ENCODE measurements at places on chromosomes 12 and 14. TPM values are rescaled to one million over a fixed set of nuclear protein-coding genes. Genes with fewer than 3 reads are reported as not detected.

DNA sequence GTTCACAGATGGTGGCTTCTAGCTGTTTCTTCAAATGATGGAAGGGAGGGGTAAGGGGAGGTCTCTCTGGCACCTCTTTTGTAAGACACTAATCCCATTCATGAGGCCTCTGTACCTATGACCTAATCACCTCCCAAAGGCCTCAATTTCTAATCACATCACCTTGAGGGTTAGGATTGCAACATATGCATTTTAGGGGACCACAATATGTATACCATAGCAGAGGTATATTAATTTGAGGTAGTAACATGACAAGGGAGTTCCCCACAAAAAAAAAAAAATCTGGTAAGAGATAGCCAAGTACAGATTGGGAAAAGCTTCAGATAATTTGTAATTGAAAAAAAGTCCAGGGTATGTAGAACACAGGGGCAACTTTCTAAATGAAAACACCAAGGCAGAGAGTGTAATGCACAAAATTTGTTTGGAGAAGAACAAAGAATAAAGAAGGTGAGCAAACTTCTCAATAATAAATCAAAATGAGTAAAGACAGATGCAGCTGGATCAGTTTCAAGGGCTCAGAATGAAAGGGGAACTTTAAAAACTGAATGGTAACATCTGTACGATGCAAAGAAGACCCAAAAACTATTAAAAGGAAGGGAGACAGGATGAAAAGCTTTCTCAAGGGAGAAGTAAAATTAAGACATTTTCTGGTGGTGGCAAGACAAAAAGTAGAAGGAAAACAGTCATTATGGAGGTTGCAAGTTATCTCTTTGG, 125.5 kb upstream of the DCN start:
- no peaks in the 10 kb centered on the region for H3K27me3 ChIP-seq
- peaks cover 3% of the 10 kb centered on the region for H3K36me3 ChIP-seq
- H3K4me1 ChIP-seq: peaks cover 32% of the 10 kb centered on the region
- DNase-seq: no peak
- H3K4me3 ChIP-seq: no peak overlapping the region
- peak overlapping the region; percentile 74 for H3K27ac ChIP-seq

GRCh38 chr12:18644564-18644963, 93.2 kb downstream of the PLCZ1 start:
- H3K27ac ChIP-seq: no peak overlapping the region
- DNase-seq: no peak
- H3K4me1 ChIP-seq: peaks cover 23% of the 10 kb centered on the region
- no peak overlapping the region for H3K4me3 ChIP-seq
- no peaks in the 10 kb centered on the region for H3K27me3 ChIP-seq

DNA sequence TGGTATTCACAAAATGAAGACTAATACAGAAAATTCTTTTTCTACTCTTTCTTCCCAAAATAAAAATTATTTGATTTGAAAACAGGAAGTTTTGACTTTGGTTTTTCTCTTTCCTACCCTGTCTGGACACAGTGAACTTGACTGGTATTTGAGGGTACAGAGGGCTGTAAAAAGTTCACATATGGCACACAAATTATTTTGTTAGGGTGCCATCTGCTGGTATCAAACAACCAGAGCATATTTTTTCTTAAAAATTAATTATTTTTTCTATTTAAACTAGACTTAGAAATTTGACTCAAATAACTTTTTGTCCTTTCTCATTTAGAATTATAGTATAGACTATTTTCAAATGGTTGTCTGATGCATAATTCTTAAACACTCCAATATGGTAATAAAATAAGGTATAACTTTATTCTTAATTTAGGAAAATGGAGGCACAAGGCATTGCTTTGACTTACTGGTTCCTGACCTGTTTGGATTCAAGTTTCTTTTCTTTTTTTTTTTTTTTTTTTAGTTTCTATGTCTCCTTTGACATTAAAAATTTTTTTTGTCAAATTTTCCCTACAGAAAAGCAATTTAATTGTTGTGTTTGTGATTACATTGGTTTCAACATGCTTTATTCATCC, 390.6 kb downstream of the PRKD1 start:
- no peak overlapping the region for H3K4me3 ChIP-seq
- no peaks in the 10 kb centered on the region for H3K36me3 ChIP-seq
- H3K27me3 ChIP-seq: peaks cover 33% of the 10 kb centered on the region

Gene VWF
- total RNA-seq: 0.24 TPM

DNA sequence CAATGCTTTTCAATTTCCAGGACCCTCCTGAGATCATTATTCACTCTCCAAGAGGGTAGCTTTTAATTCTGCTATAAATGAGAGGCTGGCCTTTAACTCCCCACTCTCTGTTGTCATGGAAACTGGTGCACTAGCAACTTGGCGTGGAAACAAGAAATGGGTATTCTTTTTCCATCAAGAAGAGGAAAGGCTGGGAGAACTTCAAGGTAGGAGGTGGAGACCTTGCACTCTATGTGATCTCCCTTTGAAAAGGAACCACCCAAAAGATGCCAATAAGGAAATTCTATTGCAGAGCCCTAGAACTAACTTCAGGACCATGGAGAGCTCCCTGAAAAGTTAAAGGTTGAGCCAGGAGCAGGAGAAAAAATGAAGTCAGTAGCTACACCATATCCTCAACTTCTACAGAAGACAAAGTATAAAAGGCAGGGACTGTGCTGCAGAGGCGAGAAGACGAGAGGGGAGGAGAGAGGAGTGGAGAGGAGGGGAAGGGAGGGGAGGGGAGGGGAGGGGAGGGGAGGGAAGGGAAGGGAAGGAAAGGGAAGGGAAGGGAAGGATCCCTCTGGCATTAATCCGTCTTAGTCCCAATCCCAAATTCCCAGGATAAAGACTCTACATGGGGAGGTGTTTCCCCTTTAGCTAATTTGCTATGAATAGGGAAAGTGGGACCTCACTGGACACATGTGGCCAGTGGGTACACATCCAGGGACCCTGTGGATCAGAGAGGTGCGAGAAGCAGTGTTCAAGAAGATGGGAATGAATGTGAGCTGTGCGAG, 46.7 kb upstream of the FICD start:
- H3K27me3 ChIP-seq: peaks cover 27% of the 10 kb centered on the region
- no peaks in the 10 kb centered on the region for H3K36me3 ChIP-seq
- no peaks in the 10 kb centered on the region for H3K4me1 ChIP-seq
- H3K27ac ChIP-seq: no peak overlapping the region
- no peak overlapping the region for H3K4me3 ChIP-seq

Gene TMEM52B
- total RNA-seq: 0.97 TPM

GRCh38 chr12:131102493-131102931, 148.8 kb downstream of the ADGRD1 start:
- no peaks in the 10 kb centered on the region for H3K36me3 ChIP-seq
- H3K4me3 ChIP-seq: no peak overlapping the region
- DNase-seq: peak; percentile 14
- H3K27ac ChIP-seq: no peak overlapping the region
- H3K27me3 ChIP-seq: peaks cover 16% of the 10 kb centered on the region

- H3K4me1 ChIP-seq: peaks cover 30% of the 10 kb centered on the region
- peak overlapping the region; percentile 95 for H3K27ac ChIP-seq
- H3K4me3 ChIP-seq: peak overlapping the region; percentile 80
- no peaks in the 10 kb centered on the region for H3K27me3 ChIP-seq
These were observed 1.3 kb upstream of the CD63 start for GRCh38 chr12:55729819-55730818.

Gene C12orf60
- total RNA-seq: 1.3 TPM

- DNase-seq: no peak
- peaks cover 57% of the 10 kb centered on the region for H3K4me1 ChIP-seq
- H3K27me3 ChIP-seq: no peaks in the 10 kb centered on the region
- H3K4me3 ChIP-seq: no peak overlapping the region
- peaks cover 9% of the 10 kb centered on the region for H3K36me3 ChIP-seq
- peak overlapping the region; percentile 67 for H3K27ac ChIP-seq
These were observed 17.5 kb downstream of the ZNF664 start for GRCh38 chr12:123990511-123990910.

- H3K27me3 ChIP-seq: peaks cover 55% of the 10 kb centered on the region
- peaks cover 9% of the 10 kb centered on the region for H3K4me1 ChIP-seq
- H3K4me3 ChIP-seq: no peak overlapping the region
- no peak for DNase-seq
- no peak overlapping the region for H3K27ac ChIP-seq
- peaks cover 16% of the 10 kb centered on the region for H3K36me3 ChIP-seq
These were observed 180.5 kb downstream of the PHETA1 start for GRCh38 chr12:111188436-111188835.

- H3K4me3 ChIP-seq: no peak overlapping the region
- H3K4me1 ChIP-seq: no peaks in the 10 kb centered on the region
- no peak for DNase-seq
- H3K27ac ChIP-seq: no peak overlapping the region
- H3K27me3 ChIP-seq: no peaks in the 10 kb centered on the region
- no peaks in the 10 kb centered on the region for H3K36me3 ChIP-seq
These were observed 1346.4 kb downstream of the TMEM121 start for GRCh38 chr14:106872611-106873446.

Gene PTHLH
- total RNA-seq: 6.5 TPM

- no peak for DNase-seq
- peaks cover 6% of the 10 kb centered on the region for H3K36me3 ChIP-seq
- H3K27ac ChIP-seq: no peak overlapping the region
- H3K27me3 ChIP-seq: no peaks in the 10 kb centered on the region
- no peak overlapping the region for H3K4me3 ChIP-seq
- peaks cover 14% of the 10 kb centered on the region for H3K4me1 ChIP-seq
These were observed 96.6 kb downstream of the WNK1 start for GRCh38 chr12:848882-849527.

- peaks cover 9% of the 10 kb centered on the region for H3K4me1 ChIP-seq
- H3K27ac ChIP-seq: no peak overlapping the region
- H3K36me3 ChIP-seq: no peaks in the 10 kb centered on the region
- no peak for DNase-seq
- H3K27me3 ChIP-seq: no peaks in the 10 kb centered on the region
- H3K4me3 ChIP-seq: no peak overlapping the region
These were observed 157.4 kb upstream of the HMGA2 start for GRCh38 chr12:65666876-65667275.

Gene OVCH1
- not detected for total RNA-seq

Gene FGF6
- not detected for total RNA-seq

- H3K27me3 ChIP-seq: no peaks in the 10 kb centered on the region
- peaks cover 37% of the 10 kb centered on the region for H3K36me3 ChIP-seq
- H3K27ac ChIP-seq: no peak overlapping the region
- DNase-seq: no peak
- H3K4me1 ChIP-seq: no peaks in the 10 kb centered on the region
These were observed 175.2 kb downstream of the EPS8 start for GRCh38 chr12:15613981-15614380.

DNA sequence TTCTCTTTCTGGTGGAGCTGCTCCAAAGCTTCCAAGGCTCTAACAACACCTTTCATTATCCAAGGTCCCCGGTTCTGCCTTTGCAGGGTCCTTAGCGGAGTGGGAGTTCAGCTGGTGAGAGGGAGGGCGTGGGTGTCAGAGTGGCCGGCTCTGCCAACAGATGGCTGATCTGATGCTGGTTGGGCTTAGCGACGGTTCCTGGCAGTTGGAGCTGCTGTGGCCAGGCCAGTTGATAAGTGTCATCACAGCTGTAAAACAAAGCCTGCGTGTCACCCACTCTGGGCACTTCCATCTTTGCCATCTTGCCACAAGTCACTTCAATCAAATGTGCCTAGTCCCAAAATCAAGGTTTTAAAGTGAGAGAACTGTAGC, 36.3 kb downstream of the RIN3 start:
- DNase-seq: no peak
- H3K27ac ChIP-seq: no peak overlapping the region
- H3K27me3 ChIP-seq: no peaks in the 10 kb centered on the region
- H3K36me3 ChIP-seq: no peaks in the 10 kb centered on the region

Gene TMPRSS12
- 0.27 TPM for total RNA-seq

DNA sequence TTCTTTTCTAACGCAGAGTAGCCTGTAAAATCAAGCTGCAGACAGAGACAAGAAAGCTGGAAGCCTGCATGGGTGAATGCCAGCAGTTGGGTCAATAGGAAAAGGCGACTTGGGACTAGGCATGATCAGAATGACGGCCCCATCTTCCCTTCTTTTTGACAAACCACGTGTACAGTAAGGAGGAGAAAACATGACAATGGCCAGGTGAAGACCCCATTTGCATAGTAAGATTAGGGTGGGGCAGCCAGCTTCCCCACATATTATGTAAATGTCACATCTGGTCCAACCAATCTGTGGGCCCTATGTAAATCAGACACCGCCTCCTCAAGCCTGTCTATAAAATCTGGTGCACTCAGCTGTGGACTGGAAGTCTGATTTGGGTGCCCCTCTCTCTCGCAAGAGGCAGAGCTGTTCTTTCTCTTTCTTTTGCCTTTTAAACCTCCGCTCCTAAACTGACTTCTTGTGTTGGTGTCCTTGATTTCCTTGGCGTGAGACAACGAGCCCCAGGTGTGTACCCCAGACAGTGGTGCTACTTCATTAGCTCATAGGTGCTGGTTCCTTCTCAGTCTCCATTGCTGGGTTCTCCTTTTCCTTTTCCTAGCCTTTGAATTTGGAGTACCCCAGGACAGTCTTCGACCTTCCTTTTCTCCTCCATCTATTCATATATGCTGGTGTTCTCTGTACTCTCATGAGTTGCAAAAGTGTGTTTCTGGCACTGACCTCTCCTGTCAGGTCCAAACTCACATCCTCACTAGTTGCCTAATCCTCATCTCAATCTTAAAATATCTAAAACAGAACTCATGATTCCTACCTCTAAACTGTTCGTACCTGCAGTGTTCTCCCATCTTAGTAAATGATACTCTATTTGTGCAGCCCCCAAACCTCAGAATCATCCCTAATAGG, 9.4 kb upstream of the DHRS7 start:
- H3K36me3 ChIP-seq: no peaks in the 10 kb centered on the region
- H3K27me3 ChIP-seq: peaks cover 4% of the 10 kb centered on the region
- no peak for DNase-seq

DNA sequence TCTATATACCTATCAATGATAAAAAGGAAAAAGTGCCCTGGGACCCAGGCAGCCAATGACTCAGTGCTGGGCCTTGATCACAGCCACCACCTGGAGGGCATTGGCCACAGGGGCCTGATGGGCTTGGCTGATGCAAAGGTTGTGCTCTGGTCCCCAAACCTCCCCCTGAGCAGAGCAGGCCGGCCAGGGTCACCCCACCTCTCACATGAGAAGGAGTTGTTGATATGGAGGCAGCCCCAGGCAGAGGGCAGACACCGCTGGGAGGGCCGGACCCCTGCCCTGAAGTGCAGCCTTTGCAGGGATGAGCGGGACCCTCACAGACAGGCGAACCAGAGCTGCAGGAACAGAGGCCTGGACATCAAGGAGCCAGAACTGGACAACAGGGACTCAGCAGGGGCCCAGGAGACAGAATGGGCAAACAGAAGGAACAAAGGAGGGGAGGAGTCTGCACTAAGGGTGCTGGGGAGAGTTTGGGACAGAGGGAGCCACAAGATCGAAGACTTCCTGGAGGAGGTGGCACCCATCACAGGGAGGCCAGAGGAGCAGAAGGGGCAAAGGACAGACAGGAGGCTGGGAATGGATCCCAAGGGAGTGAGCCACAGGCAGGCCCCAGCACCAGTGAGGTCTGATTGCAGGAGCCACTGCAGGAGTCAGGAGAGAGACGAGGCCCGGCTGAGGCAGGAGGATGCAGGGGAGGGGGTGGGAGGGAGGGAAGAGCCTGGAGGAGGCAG, 105.0 kb downstream of the TNFAIP2 start:
- H3K4me1 ChIP-seq: no peaks in the 10 kb centered on the region
- no peak overlapping the region for H3K27ac ChIP-seq
- H3K27me3 ChIP-seq: peaks cover 11% of the 10 kb centered on the region
- H3K36me3 ChIP-seq: no peaks in the 10 kb centered on the region

- H3K36me3 ChIP-seq: no peaks in the 10 kb centered on the region
- peaks cover 23% of the 10 kb centered on the region for H3K27me3 ChIP-seq
- H3K4me3 ChIP-seq: no peak overlapping the region
These were observed 92.7 kb upstream of the DCD start for GRCh38 chr12:54740882-54741281.

GRCh38 chr12:90954921-90955320, at the start of gene CCER1:
Gene CCER1 (minus strand): TSS chr12:90955176. CDS start chr12:90954742, 434 bp downstream.
- no peaks in the 10 kb centered on the region for H3K36me3 ChIP-seq
- H3K4me1 ChIP-seq: peaks cover 26% of the 10 kb centered on the region
- no peak within 1 kb of the TSS for H3K4me3 ChIP-seq
- no peaks in the 10 kb centered on the region for H3K27me3 ChIP-seq
- no peak for DNase-seq

Gene RNASE3
- not detected for total RNA-seq
